ENCODE measurements at places on chromosomes 4 and X.

DNA sequence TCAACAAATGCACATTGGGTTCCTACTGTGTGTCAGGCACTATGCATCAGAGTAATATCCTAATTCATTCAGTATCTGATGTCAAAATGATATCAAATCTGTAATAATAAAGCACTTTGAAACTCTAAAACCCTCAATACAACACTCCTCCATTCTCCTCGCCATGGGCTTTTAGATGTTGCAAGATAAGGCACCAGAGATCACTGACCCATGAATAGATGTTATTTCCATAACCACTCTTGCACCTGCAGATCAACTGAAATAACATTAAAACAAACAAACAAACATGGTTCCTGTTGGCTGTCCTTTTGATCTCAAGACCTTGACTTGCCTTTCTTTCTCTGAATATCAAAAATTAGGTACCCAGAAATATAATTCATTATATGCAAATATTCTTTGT lies 100.2 kb downstream of the MAB21L2 start:
- no peak for ATAC-seq

DNA sequence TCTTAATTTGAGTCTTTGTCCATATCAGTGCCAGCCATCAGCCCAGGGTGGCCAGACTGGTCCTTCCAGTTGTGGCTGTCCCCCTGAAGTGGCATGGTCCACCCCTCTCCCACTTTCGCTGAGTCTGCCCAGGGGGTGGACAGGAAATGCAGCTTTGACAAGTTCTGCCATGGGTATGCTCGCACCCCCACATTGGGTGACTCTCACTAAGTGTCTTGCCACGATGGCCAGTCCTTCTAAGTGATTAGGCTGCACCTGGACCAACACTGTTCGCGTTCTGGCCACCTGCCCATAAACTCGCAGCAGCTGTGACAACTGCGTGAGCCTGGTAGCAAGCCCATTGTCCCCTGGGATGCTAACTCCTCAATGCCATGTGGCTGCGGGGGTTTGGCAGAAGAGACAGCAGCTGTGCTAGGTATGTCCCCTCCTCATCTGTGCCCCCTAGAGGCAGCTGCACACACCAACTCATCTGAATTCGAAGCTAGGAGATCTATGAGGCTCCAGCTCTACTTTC lies 10.0 kb upstream of the LNX1 start:
- no peak for ATAC-seq

GRCh38 chrX:146424422-146424821 lies 385.1 kb upstream of the CXorf51B start:
- ATAC-seq = no peak

GRCh38 chr4:55089916-55090315 lies 35.5 kb downstream of the KDR start:
- no peak for ATAC-seq
